ENCODE measurements at places on chromosomes 7 and 10.

DNA sequence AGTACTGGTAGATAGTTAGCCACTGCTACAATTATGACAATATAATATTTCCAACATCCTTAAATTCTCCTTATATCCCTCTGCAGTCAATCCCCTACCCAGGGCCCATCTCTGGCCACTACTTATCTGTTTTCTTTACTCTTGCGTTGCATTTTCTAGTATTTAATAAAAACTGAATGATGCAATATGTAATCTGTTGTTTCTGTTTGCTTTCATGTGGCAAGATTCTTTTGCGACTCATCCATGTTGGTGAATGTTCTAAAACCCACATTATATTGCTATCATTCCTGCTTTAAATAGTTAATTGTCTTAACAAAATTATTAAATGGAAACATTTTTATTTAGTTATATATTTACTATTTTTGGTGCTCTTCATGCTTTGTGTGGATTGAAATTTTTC lies 338.5 kb downstream of the MDFIC start:
- no peak for DNase-seq

- DNase-seq: no peak
Measured at GRCh38 chr10:60426425-60426824, 36.8 kb upstream of the ANK3 start.

DNA sequence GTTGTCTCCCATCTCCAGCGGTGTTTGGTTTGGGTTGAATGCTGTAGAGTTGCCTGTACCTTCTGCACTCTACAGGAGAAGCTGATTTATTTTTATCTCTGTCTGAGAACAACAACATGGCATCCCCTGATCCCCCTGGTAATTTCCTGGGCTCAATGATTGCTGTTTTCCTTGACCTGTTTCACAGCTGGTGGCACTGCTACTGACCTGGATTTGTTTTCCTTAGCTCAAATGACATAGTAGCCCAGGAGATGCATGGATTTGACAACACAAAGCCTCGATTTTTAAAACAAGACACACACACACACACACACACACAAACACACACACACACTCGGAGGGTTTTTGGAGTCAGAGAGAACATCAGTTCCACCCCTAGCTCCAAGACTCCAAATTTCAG lies 301.6 kb downstream of the NRG3 start:
- DNase-seq: no peak

DNA sequence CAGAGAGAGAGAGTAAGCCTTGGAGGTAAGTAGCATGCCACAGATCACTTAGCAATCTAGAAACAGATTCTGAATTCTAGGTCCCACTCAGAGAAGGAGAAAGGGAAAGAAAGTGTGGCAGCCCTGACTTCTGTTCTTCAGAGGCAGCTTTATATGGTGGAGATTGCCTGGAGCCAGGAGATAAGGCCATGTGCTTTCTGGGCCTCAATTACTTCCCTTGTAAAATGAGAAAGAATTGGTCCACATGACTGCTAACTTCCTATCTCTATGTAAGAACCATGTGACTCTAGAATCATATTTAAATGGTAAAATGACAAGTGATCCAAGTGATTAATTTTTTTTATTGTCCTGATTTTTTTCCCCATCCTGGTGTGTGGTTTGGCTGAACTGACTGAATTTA lies 64.1 kb downstream of the HHEX start:
- DNase-seq: no peak

DNA sequence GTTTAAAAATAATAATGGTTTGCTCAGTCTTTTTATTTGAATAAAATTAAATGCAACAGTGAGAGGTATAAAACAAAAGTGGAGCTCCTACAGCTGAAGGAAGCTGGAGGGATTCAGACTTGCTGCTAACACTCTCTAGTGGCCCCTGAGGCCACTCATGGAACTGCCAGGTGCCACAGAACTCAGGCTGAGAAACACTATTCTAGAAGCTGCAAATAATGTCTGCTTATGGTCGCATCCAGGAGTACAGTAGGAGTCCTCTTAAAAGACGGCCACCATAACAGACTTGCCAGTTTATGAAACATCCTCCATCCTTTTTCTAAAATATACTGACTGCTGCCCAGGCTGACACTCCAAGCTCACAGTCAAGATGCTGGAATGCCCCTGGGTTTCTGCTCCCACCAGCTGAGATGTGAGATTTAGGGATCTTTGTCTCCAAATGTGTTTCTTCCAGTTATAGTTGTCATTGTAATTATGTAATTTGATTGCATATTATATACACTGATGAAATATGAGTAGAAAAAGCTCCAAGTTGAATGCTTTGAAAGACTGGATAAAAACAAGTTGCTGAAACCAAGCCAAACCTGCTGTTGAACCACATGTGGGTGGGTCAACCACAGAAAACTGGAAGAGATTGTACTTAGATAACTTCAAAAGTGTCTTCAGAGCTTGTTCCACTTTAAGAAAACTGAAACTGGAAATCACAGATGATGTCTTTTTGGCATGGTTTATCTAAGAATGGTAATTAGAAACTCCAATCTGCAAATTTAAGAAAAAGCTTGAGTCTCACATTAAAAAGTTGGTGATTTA lies 213.7 kb upstream of the AOAH start:
- DNase-seq: no peak

DNA sequence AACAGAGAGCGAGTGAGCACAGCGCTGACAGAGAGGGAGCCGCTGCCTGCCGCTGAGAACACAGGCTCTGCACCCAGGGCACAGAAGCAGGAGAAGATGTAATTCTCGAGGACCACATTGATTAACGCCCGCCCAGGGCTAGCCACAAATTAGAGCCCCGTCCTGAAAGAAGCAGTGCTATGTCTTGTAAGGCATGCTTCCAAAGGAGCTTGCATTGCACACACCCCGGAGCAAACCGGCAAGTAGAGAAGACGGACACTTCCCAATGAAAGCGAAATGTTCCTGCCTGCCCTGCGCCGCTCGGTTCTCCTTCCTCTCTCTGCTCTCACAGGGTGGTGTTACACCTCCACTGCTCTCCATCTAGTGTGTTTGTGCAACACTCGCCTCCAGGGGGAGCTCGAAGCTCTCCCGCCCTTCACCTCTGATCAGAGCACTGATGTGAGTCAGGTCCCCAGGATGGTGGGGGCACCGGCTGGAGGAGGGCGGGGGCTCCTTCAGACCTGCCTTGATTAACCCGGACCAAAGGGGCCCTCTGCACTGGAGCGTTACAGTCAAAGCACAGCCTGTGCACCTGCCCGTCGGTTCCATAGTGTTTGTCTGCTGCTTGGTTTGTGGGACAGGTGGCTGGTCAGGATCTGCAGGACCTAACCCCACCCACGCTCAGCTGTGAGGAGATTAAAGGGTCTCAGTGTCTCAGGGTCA lies 316.5 kb downstream of the ADARB2 start:
- DNase-seq: peak; percentile 71

- DNase-seq: no peak
Measured at GRCh38 chr10:113045147-113046055, 95.4 kb downstream of the TCF7L2 start.

DNA sequence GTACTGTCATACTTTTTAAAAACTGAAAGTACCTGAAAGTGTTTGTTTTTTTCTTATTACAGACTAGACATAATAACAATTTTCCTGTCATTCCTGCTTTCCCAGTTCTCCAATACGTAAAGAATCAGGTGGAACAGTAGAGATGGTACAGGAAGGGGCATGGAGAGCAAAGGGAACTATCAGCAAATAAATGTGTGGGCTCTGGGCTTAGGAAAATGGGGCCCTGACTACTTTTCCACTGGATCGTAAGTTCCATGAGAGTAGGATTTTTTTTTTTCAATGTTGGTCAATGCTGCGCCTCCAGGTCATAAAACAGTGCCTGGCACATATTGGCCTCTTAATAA lies 15.2 kb upstream of the FAS start:
- no peak for DNase-seq

DNA sequence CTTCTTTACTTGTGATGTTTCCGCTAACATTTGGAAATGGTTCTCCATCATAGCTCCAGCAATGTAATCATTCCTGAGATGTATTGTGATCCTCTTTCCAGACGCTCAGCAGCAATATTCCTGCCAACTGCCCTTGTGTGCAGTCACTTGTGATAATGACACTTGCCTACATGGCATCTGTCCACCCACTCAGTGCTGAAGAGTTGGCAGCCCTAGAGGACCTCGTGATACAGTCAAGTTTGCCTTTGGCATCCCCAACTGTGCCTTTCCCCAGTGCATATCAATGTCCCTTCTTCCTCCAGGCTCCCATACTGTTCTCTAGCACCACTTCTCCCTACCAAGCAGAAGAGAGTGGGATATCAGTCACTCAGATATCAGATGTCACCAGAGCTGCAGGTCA lies 64.9 kb downstream of the MYOF start:
- no peak for DNase-seq

- no peak for DNase-seq
Measured at GRCh38 chr7:30188811-30189210, 54.0 kb downstream of the MTURN start.

DNA sequence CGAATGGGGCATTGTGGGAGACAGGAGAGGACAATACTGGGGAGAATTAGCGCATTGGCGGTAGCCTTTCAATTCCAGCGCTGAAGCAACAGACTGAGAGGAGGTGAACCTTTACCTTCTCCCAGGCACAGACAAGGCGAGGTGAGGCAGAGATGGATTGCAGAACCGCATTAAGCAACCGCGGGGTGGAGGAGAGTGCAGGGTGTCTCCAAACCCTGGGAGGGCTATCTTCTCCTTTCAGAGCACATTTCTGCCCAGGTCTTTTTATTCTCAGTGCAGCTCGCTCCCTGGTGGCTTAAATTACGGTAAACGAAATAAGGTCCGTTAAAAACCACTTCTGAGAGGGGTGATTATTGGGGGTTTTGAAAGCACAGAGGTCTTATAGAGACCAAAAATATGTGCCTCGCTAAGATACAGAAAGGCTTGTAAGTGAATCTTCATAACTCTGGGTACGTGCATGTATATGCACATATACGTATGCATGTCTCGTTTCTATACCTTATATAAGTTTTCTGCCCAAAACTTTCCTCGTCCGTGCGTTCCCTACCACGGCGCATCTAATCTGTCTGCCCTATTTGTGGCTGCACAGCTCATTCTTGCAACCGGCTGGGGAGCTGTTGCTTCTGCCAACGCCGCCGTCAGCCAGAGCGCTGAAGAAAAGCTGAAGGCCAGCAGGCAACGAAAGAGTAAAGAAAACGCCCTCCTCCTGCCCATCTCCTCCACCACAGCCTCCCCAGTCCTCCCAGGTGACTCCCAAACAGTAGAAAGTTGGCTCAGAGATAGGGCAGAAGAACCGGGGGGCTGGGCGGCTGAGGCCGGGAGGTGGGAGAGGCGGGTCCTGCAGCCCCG lies 895 bp upstream of the ZNF804B start:
- DNase-seq: no peak
